K562 (cell line): ENCODE measurements at places on chromosomes 3 and 15.
A peak's percentile ranks its signal among the peaks of the same experiment; 100 is the strongest.

DNA sequence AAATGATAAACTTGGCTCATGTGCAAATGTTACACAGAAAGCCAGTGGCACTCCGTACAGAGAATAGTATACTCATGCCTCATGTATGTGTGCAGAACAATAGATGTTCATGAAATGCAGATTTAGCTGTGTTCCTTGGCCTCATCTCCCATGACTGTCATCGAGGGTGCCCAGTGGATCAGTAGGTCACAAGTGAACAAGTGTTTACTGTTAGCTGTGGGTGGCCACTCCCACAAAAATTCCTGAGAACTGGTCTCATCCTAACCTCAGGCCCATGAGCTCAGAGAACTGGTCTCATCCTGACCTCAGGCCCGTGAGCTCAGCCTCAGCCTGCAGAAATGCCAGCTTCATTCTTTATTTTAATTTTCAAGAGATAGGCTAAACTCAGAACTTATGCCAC lies 124.1 kb downstream of the GADL1 start:
- no peak for DNase-seq
- H3K4me3 ChIP-seq: no peak overlapping the region

GRCh38 chr3:15659254-15659975 lies 57.9 kb downstream of the BTD start:
- no peak for DNase-seq
- no peaks in the 10 kb centered on the region; the same call in 2 of the 3 replicates for H3K27me3 ChIP-seq
- H3K4me3 ChIP-seq: no peak overlapping the region
- H3K27ac ChIP-seq: no peak overlapping the region
- no peaks in the 10 kb centered on the region; the same call in 2 of the 3 replicates for H3K4me1 ChIP-seq

GRCh38 chr3:139526146-139526545 lies 13.4 kb downstream of the RBP1 start:
- no peak overlapping the region for H3K27ac ChIP-seq
- H3K27me3 ChIP-seq: peaks cover 13% of the 10 kb centered on the region
- no peaks in the 10 kb centered on the region for H3K36me3 ChIP-seq

DNA sequence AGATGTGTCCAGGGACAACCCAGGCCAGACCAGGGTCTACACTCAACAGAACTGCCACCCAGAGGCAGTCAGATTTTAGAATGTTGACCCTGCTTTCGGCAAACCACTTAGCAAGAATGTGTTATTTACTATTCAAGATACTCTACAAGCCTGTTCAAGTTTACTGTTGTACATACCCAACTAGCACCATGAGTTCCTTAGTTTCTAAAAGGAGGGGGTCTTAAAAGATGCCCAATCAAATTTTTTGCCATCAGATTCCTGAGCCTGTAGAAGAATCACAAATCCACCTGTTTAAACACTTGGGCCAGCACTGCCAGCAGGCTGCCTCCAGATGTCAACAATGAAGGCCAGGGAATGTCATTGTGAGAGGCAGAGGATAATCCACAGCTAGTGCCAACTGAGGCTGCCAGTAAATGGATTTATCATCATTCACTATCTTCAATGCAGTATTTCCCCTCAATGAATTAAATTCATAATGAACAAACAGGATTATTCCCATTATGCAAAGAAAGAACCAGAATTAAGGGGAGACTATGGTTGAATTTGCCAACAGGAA lies 43.5 kb upstream of the SNRPA1 start:
- DNase-seq: no peak
- H3K27me3 ChIP-seq: no peaks in the 10 kb centered on the region
- H3K4me1 ChIP-seq: no peaks in the 10 kb centered on the region; the same call in 1 of the 2 replicates
- H3K27ac ChIP-seq: no peak overlapping the region
- H3K36me3 ChIP-seq: 0 out of 3 replicates have a peak, but pooled peaks cover 3% of the 10 kb centered on the region

GRCh38 chr3:61173676-61174075 lies 77.6 kb downstream of the FHIT start:
- no peak for DNase-seq
- no peaks in the 10 kb centered on the region for H3K4me1 ChIP-seq
- no peak overlapping the region for H3K27ac ChIP-seq
- H3K27me3 ChIP-seq: no peaks in the 10 kb centered on the region
- H3K4me3 ChIP-seq: no peak overlapping the region
- no peaks in the 10 kb centered on the region for H3K36me3 ChIP-seq

DNA sequence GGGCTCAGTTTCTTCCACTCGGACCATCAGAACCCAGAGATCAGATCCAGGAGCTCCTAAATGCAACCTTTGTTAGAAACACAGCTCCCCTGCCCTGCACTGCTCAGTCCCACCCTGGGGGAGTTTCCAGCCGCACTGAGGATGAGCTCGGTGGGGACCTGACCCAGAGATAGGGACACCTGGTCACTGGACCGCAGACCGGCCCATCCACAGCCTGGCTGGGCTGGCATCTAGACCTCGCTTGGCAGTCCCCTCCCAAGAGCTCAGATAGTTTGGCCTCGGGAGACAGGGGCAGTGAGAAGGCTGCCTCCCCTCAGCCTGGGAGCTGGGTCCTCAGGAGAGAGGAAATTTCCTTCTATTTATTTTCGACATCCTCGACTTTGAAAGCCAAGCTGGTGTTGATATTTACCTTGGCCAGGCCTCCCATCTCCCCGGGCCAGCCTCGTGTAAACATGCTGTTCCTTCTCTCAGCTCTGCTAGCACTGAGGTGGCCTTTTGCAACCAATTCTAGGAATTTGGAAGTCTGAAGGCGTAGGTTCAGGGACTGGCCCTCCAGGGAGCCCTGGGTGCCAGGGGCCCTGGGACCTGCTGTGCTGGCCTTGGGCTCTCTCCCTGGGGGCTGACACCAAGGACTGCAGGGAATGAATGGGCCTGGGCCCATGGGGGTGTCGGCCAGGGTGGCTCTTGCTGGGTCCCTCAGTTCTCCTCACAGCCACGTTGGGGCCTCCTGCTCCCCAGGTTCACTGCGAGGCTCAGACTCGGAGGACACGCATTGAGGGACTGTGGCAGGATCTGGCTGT lies 90.1 kb downstream of the VGLL4 start:
- peaks cover 3% of the 10 kb centered on the region; the same call in 1 of the 3 replicates for H3K36me3 ChIP-seq
- DNase-seq: no peak
- no peak overlapping the region for H3K4me3 ChIP-seq
- no peak overlapping the region for H3K27ac ChIP-seq

GRCh38 chr15:90581771-90582352 lies 52.1 kb downstream of the CRTC3 start:
- no peak overlapping the region for H3K4me3 ChIP-seq
- no peaks in the 10 kb centered on the region for H3K27me3 ChIP-seq
- no peak overlapping the region for H3K27ac ChIP-seq
- DNase-seq: no peak
- H3K36me3 ChIP-seq: no peaks in the 10 kb centered on the region

DNA sequence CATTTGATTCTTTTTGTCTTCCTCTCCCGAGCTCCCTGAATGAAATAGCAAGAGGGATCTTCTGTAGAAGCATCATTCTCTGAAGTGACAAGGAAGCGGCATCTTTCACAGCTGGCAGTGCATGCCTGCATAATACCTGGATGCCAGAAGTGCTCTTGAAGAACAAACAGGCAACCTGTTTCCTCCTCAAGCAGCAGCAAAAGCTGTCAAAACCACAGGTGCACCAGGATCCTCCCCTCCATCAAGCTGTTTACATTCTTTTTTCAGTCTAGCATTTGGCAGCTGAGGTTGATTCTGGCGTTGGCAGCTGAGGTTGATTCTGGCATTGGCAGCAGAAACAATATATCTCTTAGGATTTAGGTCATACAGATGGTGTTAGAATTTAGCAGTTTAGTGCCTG lies 979.0 kb downstream of the TUSC7 start:
- H3K4me3 ChIP-seq: no peak overlapping the region
- H3K27me3 ChIP-seq: no peaks in the 10 kb centered on the region
- no peaks in the 10 kb centered on the region for H3K4me1 ChIP-seq

DNA sequence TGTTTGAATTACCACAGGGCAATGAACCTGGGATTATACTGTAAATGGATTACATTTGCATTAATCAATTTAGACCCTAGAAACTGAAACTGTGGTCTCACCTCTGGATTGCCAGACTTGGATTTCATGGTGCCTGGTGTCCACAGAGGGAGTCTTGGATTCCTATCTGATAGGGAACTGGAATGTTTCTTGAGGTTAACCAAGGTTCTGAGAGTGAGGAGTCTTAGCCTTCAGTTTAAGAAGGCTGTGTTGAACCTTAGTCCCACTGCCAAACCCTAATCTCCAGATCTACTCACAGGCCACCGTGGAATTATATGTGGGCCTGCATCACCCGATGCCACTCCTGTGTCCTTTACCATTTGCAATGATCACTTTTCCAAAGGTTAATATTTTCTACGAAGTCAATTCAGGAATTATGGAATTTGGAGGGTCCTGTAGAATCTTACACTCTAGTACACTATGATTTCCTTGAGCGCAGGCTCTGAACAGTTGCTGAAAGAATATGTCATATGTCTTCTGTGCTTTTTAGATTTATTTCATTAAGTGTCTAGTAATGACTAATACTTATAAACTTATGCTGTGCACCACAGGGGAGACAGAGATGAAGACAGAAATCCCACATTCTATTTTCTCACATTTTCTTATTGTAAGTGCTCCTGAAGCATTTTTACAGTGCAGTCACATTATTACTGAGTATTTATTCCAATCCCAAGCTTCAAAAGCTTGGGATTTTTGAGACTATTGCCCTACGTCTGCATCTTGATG lies 87.9 kb downstream of the EFL1 start:
- H3K36me3 ChIP-seq: no peaks in the 10 kb centered on the region
- DNase-seq: no peak
- H3K4me3 ChIP-seq: no peak overlapping the region
- H3K27me3 ChIP-seq: no peaks in the 10 kb centered on the region
- H3K4me1 ChIP-seq: no peaks in the 10 kb centered on the region

DNA sequence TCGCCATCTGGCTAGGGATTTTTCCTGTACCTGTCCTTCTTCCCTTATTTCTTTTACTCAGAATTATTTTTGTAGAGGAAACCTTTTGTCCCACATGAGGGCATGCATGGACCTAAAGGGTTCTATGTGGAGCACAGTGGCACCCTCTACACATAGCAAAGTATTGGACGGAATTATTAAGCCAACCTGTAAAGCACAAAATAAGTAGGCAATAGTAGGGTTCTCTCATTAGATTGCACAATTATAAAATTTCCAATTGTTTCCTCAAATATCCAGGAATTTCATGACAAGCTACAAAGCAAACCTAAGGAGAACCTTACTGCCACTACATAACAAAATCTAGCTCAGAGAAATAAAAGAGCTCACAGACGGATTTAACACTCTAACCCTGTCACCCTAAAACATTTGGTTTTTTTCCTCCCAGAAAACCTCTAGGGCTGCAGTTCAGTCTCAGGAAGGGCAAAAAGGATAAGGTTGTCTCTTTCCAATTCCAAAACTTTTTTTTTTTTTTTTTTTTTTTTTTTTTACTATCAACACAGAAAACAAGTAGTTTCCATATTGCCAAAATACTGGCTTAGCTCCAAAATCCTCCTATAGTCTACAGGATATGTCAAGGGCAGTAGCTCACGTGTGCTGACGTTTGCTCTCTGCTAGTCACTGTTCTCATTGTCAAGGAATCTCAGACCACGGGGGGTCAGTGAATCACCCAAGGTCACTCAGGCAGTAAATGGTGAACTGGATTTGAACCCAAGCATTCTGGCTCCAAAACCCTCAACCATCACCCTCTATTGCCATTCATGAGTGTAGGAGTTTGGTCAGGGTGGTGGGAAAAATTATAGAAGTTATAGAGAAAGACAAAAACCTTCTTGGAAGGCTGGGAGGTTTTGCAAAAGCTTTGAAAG lies 52.3 kb downstream of the NCEH1 start:
- no peaks in the 10 kb centered on the region for H3K36me3 ChIP-seq
- peak; percentile 42 for DNase-seq
- H3K4me1 ChIP-seq: no peaks in the 10 kb centered on the region
- no peak overlapping the region for H3K27ac ChIP-seq
- H3K27me3 ChIP-seq: no peaks in the 10 kb centered on the region

GRCh38 chr3:14334936-14335335 lies 67.5 kb upstream of the SLC6A6 start:
- no peak overlapping the region for H3K27ac ChIP-seq
- no peaks in the 10 kb centered on the region; the same call in 1 of the 2 replicates for H3K27me3 ChIP-seq
- no peak overlapping the region for H3K4me3 ChIP-seq
- H3K36me3 ChIP-seq: no peaks in the 10 kb centered on the region
- no peak for DNase-seq

- DNase-seq: no peak
- no peaks in the 10 kb centered on the region for H3K4me1 ChIP-seq
- H3K36me3 ChIP-seq: no peaks in the 10 kb centered on the region
- H3K27me3 ChIP-seq: no peaks in the 10 kb centered on the region
- no peak overlapping the region for H3K4me3 ChIP-seq
- H3K27ac ChIP-seq: no peak overlapping the region
These were observed 22.2 kb downstream of the EPHB1 start for GRCh38 chr3:134817297-134817696.

DNA sequence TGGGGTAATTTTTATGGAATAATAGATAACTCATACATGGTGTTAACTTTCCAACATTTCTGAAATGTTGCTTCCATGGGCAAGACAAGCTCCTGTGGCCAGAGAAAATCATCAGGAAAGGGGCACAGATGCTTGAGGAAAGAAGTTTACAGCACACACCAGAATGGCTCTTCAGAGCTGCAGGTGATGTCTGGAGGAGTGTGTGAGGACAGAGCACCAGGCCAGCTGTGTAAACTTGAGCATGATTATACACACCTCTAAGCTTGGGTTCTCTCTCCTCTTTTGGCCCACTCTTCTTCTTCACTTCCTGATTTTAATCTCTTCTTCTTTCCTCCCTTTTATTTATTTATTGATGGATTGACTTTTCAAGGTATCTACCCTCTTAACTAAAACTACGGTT lies 676.0 kb downstream of the GRM7 start:
- H3K4me1 ChIP-seq: no peaks in the 10 kb centered on the region
- no peaks in the 10 kb centered on the region for H3K27me3 ChIP-seq
- H3K36me3 ChIP-seq: no peaks in the 10 kb centered on the region
- no peak overlapping the region for H3K4me3 ChIP-seq
- DNase-seq: no peak

GRCh38 chr3:49556500-49557275 lies 2.4 kb downstream of the BSN start:
- DNase-seq: peak; percentile 43
- H3K4me3 ChIP-seq: no peak overlapping the region
- peaks cover 14% of the 10 kb centered on the region for H3K4me1 ChIP-seq
- no peaks in the 10 kb centered on the region for H3K27me3 ChIP-seq

DNA sequence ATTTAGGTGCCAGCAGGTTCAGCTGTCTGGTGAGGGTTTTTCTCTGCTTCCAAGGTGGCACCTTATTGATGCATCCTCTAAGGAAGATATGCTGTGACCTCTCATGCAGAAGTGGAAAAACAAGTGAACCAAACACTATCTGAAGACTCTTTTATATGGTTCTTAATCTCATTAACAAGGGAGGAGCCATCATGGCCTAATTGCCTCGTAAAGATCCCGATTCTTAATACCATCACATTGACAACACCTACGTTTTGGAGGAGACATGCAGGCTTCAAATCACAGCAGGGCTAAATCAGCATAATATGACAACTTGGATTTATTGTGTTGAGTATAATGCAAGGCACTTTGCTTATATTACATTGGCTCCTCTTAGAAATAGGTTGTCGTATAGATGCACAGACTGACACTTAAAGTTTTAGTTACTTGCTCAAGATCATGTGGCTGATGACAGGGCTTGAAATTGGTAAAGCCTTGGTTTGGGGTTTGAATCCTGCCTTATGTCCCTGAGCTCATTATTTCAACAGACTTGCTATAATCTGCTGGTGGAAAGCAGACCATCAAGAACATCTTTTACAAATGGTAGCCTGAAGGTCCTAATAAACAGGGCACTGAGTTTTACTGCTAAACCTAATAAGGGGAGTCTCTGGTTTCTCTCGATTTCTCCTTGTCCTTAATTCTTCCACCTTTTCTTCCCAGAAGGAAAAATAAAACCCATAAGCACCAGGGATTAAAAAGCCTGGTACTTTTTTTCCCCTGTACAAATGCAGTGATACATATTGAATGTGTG lies 88.2 kb downstream of the PTPRG start:
- DNase-seq: no peak
- H3K36me3 ChIP-seq: no peaks in the 10 kb centered on the region
- no peaks in the 10 kb centered on the region for H3K4me1 ChIP-seq
- no peak overlapping the region for H3K27ac ChIP-seq
